D721Med (cell line): ENCODE measurements at places on chromosomes 1 and 21.

GRCh38 chr1:60229821-60230220 is 156.3 kb upstream of the C1orf87 start:
- no peak for DNase-seq

- DNase-seq: no peak
Observed at GRCh38 chr1:94721240-94721639, 98.9 kb upstream of the SLC44A3 start.

GRCh38 chr1:31648641-31649357 is 4.1 kb upstream of the PEF1 start:
- no peak for DNase-seq

GRCh38 chr1:192706936-192707335 is 71.0 kb downstream of the RGS13 start:
- DNase-seq: no peak

DNA sequence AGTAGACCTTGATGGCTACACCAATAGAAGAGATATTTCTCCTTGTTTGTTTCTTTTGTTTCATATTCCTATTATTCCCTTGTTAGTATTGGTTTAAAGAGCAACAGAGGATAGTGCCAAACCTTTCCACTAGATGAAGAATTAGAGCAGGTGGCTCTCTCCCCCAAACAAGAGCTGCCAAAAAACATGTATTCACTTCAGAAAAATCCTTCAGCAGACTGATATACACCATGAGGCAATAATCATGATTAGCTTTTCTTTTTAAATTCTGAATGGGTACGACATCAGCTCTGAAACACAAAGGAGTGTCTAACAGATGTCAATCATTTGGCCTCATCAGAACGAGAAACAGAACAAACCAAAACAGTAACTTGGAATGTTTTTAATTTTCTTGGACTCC is 67.3 kb upstream of the MAP10 start:
- no peak for DNase-seq

DNA sequence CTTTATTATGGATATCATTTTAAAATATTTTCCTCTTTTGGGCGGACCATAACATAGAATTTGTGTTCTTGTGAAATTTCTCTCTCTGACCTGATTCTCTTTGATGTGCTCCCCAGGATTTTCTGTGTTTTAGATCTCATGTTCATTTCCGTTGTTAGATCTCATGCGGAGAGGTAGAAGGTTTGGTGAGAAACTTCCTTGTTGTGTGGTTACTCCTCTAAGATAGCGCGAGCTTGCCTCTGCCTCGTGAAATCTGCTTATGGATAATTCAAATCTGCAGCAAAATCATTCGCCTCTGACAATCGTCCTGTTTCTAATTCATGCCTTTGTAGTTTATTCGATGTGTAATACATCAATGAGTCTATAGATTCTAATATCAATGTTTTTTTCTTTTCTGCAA is 580.4 kb downstream of the USP25 start:
- no peak for DNase-seq

DNA sequence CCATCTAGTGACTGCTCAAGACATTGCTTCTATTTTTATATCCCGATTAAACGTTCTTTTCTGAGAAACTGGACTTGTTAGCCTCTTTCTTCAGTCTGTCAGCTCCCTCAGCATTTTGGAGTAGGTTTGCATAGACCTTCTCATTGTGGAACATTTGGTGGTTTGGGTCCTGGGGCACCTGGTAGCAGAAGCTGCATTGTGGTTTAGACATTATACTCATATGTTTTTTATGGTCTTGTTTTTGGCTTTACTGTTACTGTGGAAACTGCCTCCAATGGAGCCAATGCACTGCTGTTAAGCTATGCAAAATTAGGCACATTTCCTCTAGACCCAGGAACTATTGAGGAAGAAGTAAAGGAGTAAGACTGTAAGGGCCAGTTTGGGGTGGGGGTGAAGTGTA is 36.7 kb upstream of the LRRC8B start:
- DNase-seq: no peak

DNA sequence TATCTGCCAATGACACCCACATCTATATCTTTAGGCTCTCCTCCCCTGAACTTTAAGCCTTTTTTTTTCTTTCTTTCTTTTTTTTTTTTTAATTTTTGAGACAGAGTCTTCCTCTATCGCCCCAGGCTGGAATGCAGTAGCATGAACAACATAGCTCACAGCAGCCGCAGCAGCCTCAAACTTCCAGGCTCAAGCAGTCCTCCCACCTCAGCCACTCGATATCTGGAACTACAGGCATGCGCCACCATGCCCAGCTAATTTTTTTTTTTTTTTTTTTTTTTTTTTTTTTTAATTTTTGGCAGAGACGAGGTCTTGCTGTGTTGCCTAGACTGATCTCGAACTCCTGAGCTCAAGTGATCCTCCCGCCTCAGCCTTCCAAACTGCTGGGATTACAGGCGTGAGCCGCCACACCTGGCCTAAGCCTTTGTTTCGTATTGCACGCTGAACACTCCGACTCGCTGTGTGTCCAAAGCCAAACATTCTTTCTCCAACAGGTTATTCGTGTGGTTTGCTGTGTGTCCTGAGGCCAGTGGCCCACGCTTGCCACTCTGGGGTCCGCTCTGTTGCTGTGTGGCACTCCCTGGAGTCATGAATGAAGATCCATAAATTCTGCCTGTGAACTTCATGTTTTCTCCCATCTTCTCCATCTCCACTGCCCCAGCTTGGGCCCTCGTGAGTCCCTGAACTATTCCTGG is 119.4 kb downstream of the CAMTA1 start:
- no peak for DNase-seq
